ENCODE measurements at places on chromosomes 7 and 10.
A peak's percentile ranks its signal among the peaks of the same experiment; 100 is the strongest.

- DNase-seq, result peak; percentile 75
Measured at GRCh38 chr7:45923290-45923689, 2.2 kb upstream of the IGFBP3 start.

GRCh38 chr10:124288928-124289850 lies 129.5 kb downstream of the OAT start:
- no peak for DNase-seq

DNA sequence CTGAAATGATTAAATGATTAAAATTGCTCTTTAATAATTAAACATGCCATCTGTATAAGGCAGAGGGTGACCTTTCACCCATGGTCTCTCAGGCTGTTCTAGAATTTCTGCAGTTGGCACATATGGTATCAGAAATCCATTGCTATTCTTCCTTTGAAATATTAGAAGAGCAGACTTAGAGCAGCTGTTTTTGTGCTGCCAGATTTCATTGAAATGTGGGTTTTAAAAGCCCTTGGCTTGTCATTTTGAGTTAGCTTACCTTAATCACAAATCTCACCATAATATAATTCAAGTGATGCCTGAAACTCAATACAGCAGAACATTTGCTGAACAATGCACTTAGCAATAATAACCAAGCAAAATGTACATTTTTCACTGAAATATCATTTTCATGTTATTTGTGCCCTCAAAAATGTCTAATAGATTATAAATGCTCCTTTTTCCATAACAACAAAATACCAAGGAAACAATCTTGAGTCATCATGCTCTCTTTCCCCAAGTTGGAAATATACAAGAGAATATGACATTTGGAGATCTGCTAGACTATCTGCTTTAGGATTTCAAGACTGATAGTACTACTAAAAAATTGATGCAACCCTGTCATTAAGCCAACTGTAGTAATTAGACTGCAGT lies 16.1 kb upstream of the PTTG1IP2 start:
- DNase-seq, result no peak

- DNase-seq, result no peak
Measured at GRCh38 chr10:111137587-111137986, 60.8 kb downstream of the ADRA2A start.

GRCh38 chr10:3801558-3802192 lies 16.7 kb upstream of the KLF6 start:
- DNase-seq, result no peak

GRCh38 chr10:132748545-132749370 lies 37.2 kb downstream of the NKX6-2 start:
- DNase-seq, result no peak

DNA sequence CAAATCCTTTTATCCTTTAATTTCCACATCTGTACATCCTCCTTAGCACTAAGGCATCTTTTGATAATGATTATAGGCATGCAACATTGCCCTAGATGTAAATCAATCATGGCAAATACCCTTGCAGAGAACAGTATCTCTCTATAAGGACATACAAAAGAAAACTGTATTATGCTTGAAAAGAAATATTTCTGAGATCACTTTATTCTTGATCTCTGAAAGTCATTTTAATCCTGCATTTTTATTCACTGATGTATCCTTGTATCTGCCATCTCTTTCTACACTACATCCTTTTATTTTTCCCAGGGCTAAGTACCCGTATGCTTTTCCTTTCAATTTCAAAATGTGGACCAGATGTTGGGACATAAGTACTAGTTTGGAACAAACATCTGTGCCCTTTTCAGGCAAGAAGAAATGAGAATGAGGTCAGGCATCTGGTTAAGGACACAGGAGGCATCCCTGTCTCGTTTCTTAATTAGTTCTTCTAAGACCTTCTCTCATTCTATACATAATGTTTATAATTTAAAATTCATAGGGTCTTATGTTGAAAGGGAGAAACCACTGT lies 338.6 kb downstream of the CNTNAP2 start:
- DNase-seq, result peak; percentile 1

All from skin of body (tissue), 3 donors.